ENCODE measurements at places on chromosomes 11 and 22.

- DNase-seq = no peak
Observed at GRCh38 chr11:110174645-110175310, 81.6 kb downstream of the ZC3H12C start.

DNA sequence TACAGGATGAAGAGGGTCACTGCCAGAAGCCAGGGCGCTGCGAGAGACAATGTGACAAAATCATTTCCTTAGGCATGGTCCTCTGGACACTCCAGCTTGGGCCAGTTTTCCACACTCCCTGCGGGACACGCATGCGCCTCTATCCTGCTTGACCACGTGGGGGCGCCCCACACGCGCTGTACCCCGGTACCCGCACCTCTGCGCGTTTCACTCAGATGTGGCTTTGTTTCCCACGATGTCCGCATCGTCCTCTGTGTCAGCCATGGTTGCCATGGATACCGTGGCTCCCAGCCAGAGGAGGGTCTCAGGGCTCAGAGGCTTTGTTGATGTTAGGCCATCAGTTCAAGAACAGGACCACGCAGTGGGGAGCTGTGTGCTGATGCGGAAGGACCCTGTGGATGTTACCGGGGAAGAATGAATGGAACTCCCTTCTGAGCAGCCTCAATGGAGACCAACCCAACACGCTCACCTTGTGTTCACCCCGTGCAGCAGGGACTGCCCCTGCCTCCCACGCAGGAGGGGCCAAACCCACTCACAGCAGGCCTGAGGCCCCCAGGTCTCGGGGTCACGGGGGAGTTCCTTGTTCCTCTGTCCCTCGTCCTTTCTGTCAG, 101.1 kb upstream of the SLC22A12 start:
- DNase-seq = no peak

- no peak for DNase-seq
Observed at GRCh38 chr11:62542750-62543567, 3.6 kb downstream of the AHNAK start.

DNA sequence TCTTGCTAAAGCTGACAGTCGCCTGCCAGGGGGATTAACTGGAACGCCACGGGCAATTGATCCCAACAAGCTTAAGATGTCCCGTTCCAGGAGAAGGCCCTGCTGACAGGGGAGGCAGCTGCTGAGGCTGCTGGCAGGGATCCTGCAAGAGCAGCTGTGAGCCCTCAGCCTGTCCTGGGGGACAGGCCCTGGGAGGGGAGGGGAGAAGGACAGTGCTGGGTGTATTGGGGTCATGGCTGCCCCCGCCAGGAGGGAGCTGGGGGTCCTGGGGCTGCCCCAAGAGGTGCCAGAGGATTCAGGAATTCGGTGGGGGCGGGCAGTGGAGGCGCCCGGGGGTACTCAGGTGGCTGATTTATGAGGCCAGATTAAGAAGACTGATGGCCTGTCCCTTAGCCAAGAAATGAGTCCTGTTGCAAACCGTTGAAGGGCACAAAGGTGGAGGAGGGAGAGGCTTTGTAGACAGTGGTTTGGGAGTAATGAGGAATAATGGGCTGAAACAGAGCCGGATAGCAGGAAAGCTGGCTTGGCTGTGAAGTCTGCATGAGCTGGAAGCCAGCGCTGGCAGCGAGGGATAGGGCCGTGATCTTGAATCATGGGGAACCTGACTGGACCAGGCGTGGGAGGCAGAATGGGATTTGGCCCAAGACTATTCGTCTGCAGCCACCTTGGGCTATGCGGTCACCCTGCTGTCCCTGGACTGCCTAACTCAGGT, 133.5 kb downstream of the CACNA1I start:
- no peak for DNase-seq

- DNase-seq = no peak
Observed at GRCh38 chr11:106463154-106463553, 385.7 kb downstream of the AASDHPPT start.

Data from stimulated activated CD8-positive, alpha-beta memory T cell treated with anti-CD3 and anti-CD28 coated beads, Interleukin-4, amount 100 ng/mL, for 1 hour (primary cell).